ENCODE measurements at places on chromosomes 16 and 17.

GRCh38 chr16:19127674-19128131 is 13.9 kb downstream of the ITPRIPL2 start:
- no peak for DNase-seq

DNA sequence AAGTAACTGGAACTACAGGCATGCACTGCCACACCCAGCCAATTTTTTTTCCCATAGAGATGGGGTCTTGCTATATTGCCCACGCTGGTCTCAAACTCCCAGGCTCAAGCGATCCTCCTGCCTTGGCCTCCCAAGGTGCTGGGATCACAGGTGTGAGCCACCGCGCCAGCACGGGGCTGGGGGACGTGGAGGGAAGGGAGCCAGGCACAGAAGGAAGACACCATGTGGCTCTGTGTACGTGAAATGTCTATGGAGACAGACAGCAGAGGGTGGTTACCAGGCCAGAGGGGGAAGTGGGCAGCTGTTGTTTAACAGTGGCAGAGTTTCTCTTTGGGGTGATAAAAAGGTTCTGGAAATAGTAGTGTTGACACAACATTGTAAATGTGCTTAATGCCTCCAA is 4.6 kb upstream of the PIEZO1 start:
- no peak for DNase-seq

- DNase-seq = no peak
These were observed 7.6 kb upstream of the CNP start for GRCh38 chr17:41959030-41959335.

- no peak for DNase-seq
These were observed 163.5 kb downstream of the COPRS start for GRCh38 chr17:31695456-31696090.

DNA sequence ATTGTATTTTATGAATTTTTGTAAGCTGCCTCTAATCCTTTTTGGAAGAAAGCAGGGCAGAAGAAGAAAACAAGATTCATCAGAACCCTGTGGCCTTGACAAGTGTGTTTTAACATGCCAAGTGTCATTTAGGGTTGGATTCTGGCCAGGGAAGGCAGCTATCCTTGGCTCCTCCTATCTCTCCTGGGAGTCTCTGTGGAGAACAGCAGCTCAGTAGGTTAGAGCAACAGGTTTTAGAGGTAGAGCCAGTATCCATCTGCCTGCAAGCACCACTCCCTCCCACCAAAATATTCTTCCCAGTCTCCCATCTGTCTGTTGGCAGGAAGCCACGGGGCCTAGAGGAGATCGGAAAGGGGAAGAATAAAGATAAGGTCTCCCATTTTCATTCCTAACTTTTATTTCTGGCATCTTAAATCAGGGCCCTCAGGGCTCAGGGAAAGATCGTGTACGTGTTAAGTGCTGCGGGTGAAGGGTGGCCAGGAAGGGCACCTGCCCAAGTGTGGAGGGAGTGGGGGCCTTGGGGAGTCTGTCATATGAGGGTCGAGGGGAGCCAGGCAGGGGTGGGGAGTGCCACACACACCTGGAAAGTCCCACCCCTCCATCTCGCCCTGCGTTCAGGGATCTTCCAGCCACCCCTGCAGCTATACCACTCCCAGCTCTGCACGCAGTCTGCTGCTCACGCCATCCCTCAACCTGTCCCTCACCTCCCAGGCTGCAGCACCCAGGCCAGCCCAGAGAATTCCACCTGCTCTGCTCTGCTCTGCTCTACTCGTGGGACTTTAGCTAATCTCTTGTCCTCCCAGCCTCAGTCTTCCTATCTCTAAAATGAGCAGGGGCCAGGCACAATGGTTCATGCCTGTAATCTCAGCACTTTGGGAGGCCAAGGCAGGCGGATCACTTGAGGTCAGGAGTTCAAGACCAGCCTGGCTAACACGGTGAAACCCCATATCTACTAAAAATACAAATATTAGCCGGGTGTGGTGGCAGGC is 17.1 kb upstream of the CPSF4L start:
- no peak for DNase-seq

DNA sequence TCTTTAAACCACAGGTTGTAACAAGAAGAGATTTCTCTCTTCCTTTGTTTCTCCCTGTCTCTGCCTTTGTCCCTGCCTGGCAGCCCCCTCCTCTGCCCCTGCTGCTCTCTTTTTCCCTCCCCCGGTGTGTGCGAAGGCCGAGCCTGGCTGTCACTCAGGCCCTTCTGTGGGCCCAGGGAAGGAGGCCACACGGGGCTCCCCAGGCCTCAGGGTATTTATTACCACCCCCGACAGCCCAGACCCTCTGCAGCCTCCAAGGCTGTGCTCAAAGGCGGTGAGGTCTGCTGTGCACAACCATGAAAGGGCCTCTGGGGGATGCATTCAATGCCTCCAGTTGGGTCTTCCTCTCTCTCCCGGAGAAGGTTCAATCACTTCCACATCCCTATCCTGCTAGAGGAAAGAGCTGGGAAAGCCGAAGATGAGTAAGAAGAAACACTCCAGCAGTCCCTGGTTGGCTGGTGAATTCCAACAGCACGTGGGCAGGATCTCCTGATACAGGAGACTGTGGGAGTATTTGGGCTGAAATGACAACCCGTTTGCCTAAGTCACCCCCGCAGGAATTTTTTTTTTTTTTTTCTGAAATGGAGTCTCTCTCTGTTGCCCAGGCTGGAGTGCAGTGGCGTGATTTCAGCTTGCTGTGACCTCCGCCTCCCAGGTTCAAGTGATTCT is 34.2 kb downstream of the ZNF423 start:
- no peak for DNase-seq

GRCh38 chr16:21159281-21159951 is 942 bp downstream of the LDAF1 start:
- no peak for DNase-seq

GRCh38 chr17:77572851-77573250 is 385.7 kb upstream of the TNRC6C start:
- DNase-seq = no peak

DNA sequence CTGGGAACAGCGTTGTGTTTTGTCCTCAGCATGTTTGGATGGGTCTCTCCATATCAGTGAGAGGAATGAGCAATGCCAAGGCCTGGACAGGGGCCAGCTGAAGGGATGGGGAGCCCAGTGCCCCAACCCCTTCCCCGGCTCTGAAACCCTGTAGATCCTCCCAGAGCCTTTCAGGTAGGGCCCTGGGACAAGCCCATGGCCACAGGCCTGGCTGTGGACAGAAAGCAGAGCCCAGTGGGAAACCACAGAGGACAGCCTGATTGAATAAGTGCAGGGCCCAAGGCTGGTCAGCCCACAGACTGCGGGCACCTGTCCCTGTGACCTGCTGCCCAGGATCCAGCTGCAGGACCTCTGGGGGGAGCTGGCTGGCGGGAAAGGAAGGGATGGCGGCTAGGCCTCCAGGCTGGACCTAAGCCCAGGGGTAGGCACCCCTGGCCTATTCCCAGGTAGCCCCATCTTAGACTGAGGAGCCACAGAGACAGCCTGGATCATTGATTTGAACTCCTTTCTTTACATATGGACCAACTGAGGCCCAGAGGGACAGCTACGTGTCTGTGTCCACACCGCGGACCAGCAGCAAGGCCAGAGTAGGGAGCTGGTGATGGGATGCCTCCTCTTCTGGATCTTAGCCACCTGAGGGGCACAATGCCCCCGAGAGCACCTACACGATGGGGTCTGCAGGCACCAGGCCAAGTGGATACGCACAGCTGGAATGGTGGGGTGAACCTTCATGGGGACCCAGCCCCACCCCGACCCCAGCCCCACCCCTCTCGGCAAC is 1.3 kb downstream of the CCDC102A start:
- DNase-seq = no peak

GRCh38 chr16:12059216-12059769 is 82.8 kb downstream of the SNX29 start:
- no peak for DNase-seq

Data from right renal cortex interstitium (tissue), 3 donors.